ENCODE measurements at places on chromosomes 7 and 10.

GRCh38 chr10:119256897-119257296 is 49.5 kb downstream of the GRK5 start:
- DNase-seq: no peak

DNA sequence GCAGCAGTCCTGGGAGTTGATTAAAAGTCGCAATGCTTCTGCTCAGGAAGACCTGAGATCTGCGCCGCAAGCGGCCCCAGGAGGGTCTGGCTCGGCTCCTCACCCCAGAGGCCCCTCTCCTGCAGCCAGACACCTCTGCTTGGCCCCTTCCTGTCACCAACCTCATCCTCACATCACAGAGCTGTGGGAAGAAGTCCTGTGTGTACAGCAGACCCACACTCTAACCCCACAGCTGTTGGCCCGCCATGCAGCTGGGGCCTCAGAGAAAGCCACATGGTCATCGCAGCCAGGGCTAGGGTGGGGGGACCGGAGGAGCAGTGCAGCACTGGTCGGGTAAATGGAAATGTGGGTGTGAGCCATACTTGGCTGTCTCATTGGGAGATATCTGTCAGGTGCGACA is 97.7 kb downstream of the RGS10 start:
- no peak for DNase-seq

DNA sequence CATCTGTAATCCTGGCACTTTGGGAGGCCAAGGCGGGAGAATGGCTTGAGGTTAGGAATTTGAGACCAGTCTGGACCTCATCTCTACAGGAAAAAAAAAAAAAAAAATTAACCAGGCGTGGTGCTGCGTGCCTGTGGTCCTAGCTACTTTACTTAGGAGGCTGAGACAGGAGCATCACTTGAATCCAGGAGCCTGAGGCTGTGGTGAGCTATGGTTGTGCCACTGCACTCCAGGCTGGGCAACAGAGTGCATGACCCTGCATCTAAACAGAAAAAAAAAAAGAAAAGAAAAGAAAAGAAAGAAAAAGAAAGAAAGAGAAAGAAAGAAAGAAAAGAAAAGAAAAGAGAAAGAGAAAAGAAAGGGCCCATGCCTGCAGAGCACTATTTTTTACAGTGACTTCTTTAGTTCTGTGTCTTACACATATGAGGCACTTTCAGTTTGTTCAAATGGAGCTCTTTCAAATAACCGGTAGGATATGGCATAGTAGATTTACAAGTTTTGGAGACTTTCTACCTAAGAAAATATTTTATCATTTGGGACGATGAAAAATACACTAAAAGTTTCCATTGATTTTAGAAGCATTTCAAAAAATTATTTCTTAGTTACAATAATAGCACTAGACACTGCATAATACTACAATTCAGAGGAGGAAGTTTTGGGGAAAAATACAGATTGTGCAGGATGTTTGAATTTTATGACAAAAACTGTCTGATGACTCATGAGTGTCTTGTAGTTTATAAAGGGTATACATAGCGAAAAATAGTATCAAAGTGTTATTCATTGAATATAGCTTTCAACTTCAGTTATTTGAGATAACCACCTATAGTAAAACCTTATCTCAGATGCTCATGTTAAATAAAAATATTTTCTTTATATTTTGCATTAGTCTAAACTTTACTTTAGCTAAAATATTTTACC is 75.9 kb downstream of the MDFIC start:
- DNase-seq: no peak

- DNase-seq: no peak
These were observed 959 bp upstream of the FAM107B start for GRCh38 chr10:14775656-14776055.

GRCh38 chr7:13279854-13280435 is 592.5 kb downstream of the ARL4A start:
- DNase-seq: peak; percentile 43

- no peak for DNase-seq
These were observed 25.5 kb downstream of the SLC18A2 start for GRCh38 chr10:117266400-117266799.

GRCh38 chr7:25454562-25455041 is 226.3 kb upstream of the NPVF start:
- DNase-seq: no peak

- peak; percentile 69 for DNase-seq
These were observed 10.1 kb downstream of the AVPI1 start for GRCh38 chr10:97676770-97677581.

DNA sequence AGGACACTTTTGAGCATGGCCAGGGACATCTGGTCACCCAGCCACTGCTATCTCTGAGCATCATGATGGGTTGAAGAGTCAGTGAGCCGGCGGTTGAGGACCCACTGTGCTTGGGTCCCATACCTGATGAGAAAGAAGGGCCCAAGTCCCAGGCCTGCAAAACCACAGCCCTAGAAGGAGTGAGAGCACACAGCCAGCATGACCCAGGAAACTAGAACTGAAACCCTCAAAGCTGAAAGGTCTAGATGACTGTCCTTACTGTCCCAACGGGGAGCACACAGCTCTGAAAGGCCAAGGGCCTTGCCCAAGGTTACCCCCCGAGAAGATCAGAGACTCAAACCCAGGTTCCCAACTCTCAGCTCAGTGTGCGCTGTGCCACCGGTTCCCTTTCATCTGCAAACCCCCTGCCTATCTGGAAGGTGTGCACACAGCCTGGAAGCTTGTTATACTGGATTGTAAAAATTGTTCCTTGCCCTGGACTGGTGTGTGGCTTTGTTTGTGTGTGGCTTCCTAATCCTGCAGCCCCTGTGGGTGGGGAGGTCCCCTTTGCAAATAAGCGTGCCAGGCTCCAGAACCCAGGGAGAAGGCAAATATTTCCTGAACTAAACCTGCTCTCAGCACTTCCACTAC is 22.6 kb upstream of the PSAP start:
- no peak for DNase-seq

DNA sequence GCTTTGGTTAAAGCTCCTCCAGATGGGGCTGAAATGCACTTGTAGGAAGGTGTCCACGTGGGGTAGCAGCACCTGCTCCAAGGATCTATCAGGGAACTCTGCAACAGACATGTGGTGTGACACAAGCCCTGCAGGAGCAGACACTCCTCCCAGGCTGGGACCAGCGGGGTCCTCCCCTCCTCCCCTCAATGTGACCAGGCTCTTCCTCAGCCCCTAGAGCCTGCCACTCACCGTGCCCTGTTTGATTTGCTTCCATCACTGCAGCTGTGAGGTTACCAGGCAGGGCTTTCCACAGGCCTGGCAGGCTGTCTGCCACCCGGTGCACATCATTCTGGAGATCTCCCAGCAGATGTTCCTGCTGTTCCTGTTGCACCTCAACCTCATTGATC is 13.4 kb downstream of the MMRN2 start:
- no peak for DNase-seq

GRCh38 chr7:41705109-41705901 is 2.4 kb upstream of the INHBA start:
- peak; percentile 95 for DNase-seq

DNA sequence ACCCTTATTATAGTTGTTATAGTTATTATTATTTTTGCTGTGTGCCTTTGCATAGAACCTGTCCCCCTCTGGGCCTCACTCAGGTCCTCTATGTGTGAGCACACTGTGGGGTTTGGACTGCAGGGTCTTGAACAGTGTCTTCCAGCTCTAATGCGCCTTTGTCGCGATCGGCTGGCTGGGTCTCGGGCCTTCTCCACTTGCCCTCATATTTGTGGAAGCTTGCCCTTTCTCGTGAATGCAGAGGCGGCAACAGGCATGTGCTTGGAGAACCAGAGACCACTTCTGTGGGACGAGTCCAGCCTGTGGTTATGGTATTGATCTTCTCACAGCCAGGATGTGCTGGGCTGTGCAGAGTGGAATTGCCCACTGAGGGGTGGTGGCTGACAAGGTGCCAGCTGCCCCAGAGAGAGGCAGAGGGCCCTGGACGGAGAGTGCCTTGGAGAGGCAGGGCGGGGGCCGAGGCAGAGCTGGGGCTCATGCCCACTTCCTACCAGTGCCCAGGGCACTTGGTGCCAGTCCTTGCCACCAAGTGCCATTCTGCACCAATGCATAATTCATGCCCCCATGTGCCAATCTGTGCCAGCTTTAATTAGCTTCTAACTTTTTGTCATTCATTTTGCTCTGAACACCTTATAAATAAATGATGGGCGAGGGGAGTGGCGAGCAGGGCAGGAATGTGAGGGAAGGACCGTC is 6.8 kb upstream of the CDH23 start:
- no peak for DNase-seq

GRCh38 chr10:10520491-10521385 is 496.9 kb upstream of the CELF2 start:
- no peak for DNase-seq

- DNase-seq: peak; percentile 67
These were observed 103.8 kb downstream of the TCF7L2 start for GRCh38 chr10:113053881-113054280.

DNA sequence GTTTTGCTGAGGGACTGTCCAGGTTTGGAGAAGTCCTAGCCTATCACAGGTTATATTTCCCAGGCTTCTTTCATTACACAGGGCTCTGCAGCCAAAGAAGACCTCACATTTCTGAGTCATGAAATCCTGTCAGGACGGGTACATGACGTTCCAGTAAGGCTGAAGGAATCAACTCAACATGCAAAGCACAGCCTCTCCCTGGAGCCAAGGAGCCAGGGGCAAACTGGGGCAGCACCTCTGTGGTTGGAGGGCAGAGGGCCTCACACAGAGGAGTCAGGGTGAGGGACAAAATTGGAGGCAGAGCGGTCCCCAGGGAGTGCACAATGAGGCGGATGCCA is 116.3 kb upstream of the GDF10 start:
- no peak for DNase-seq

- DNase-seq: peak; percentile 25
These were observed 913.9 kb upstream of the AUTS2 start for GRCh38 chr7:68684246-68684839.

GRCh38 chr7:51209426-51209825 is 107.2 kb downstream of the COBL start:
- peak; percentile 18 for DNase-seq

DNA sequence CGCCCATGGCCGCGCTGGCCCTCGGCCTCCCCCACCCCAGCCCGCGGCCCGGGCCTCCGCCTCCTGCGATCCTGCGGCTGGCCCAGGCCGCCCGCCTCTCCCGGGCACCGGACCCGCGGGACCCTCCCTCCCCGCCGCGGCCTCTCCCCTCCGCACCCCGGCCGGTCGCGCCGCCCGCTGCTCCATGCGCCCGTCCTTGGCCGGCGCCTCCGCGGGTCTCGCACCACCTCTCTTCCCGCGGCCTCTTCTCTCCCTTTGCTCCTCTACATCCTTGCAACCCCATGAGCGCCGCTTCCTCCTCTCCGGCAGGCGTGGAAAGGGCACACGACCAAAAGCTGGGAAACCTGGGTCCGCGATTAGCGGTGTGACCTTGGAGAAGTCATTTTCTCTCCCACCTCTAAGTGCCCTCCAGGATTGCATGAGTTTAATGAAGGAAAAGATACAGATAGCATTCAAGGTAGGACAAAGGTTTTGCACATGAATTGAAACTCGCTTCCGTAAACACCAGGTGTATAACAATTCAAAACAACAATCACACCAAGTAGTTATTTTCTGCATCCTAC is 448 bp upstream of the SRPK2 start:
- peak; percentile 73 for DNase-seq

- DNase-seq: no peak
These were observed 89.4 kb upstream of the C1QL3 start for GRCh38 chr10:16611037-16611436.

DNA sequence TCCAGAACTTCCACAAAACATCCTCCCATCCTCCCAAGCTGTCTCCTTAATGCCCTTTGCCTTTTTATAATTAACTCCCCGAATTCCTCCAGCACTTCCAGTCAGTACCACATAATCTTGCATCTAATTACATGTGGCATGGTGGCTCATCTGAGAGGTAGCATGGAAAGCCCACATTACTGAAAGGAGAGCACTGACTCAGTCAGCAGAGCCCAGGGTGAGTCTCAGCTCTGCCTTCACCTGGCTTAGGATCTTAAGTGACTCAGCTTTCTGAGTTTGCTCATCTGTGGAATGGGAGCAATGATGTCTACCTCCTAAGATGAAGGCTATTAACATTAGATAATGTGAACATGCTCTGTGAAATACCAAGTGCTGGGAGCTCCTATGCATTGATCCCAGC is 433.9 kb downstream of the SORCS3 start:
- peak; percentile 74 for DNase-seq

GRCh38 chr7:95469187-95469586 is 16.6 kb upstream of the ASB4 start:
- peak; percentile 74 for DNase-seq

DNA sequence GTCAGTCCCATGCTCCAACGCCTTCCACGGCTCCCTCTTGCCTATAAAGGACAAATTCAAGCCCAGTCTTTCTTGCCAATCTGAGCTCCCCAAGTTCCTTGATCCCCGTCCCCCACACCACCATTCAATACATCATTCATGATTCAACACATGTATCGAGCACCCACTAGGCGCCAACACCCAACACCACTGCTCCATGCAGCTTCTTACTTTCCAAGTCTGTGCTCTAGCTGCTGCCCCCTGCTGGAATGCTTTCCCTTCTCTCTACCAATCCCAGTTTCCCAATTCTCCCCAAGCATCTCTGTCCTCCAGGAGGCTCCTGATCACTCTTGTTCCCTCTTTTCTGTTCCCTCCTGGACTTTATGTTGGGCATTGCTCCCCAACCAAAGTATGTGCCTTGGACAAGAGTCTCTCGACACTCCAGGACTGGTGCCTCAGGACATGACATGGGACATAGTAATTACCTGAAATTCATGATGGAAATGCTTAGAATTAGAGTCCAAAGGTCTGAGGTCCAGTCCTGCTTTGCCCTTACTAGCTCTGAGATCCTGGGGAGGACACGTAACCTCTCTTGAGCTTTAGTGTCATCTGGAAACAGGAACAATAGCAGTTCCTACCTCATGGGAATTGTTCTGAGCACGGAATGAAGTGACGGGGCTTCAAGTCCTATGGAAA is 172.7 kb downstream of the NEURL1 start:
- DNase-seq: peak; percentile 35

- DNase-seq: no peak
These were observed 226.8 kb downstream of the ACTR3B start for GRCh38 chr7:152986376-152986775.

DNA sequence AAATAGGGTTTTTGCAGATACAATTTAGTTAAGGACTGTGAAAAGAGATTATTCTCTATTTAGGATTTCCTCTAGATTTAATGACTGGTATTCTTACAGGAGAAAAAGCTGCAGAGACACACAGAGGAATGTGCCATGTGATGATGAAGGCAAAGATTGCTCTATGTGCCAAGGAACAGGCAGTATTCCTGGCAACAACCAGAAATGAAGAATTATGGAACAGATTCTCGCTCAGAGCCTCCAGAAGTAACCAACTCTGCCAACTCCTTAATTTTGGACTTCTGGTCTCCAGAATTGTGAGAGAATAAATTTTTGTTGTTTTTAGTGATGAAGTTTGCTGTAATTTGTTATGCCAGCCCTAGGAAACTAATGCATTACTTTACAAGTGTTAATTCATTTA is 307.6 kb upstream of the SEMA3A start:
- no peak for DNase-seq

DNA sequence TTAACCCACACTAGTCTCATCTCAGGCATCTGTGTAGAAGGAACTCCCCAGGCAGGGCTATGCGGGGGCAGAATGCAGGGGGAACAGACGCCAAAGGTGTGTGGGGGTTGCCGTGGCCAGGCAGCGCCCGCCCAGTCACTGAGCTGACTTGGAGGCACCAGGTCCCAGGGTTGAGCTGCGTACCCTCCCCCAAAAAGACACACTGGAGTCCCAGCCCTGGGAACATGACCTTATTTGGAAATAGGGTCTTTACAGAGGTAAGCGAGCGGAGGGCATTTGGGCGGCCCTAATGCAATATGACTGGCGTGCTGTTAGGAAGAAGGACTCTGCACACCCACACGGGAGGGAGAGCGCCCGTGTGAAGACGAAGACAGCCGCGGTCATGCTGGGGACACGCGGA is 274.5 kb downstream of the DNAJB6 start:
- DNase-seq: no peak

- no peak for DNase-seq
These were observed 46.1 kb upstream of the ZMIZ1 start for GRCh38 chr10:79022565-79023230.
